ENCODE measurements at places on chromosomes 3 and 15. TPM values are rescaled to one million over a fixed set of nuclear protein-coding genes. Genes with fewer than 3 reads are reported as not detected.
A peak's percentile ranks its signal among the peaks of the same experiment; 100 is the strongest.

GRCh38 chr15:82625136-82625535 is 22.0 kb downstream of the CPEB1 start:
- no peak for DNase-seq

Gene KLHL6
- total RNA-seq = not detected

DNA sequence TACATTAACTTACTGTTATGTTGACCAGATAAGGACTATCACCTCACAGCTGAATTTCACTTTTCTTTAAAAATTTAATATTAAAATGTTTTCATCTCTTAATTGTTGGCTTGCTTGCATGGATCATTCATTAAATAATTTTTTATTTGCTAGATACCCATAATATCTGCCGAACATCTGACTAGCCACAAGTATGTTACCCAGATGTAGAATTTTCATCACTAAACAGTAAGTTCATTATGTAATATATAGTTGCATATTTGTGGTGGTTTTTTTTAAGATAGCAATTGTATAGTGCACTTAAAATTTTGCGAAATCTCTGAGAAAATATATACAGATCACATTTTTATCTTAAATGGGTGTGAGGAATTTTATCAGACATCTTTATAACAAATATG is 190.4 kb downstream of the MBNL1 start:
- DNase-seq = no peak

GRCh38 chr3:69825446-69825845 is 86.2 kb downstream of the MITF start:
- DNase-seq = no peak

DNA sequence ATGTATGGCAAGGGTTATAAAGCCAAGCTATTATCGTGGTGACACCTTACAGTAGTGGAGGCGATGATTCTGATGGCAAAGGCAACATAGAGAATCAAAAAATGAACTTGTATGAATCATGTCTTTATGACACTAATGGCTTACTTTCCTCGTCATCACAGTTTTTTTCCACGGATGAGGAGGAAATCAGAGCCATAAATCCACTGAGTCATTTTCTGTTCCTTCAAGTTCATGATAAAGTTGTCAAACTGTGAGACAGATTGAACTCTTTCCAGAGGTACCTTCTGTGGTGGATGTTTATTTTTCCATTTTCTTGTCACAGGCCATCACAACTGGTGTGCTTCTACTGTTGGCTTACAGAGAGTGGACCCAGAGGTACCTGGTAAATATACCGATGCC is 8.5 kb downstream of the TMEM212 start:
- peak; percentile 34 for DNase-seq

- peak; percentile 51 for DNase-seq
These were observed 2.6 kb upstream of the UBE2Q2 start for GRCh38 chr15:75840659-75841058.

- DNase-seq = no peak
These were observed 60.4 kb upstream of the SPPL2A start for GRCh38 chr15:50825946-50826345.

GRCh38 chr3:41503998-41504623 is 304.8 kb downstream of the CTNNB1 start:
- no peak for DNase-seq

DNA sequence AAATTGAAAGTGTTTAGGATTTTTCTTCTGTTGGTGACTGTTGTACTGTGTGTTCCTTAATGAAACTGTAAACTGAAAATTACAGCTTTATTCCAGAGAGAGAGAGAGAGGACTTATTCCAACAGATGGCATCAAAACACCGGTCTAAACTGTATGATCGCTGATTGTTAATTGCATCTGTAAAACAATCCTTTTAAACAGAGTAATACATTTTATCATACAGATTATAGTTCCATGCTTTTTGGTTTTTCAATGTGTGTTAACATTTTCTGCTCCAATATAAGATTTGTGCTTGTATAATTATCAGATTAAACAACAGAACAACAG is 289.7 kb upstream of the DNAJC19 start:
- no peak for DNase-seq

Gene PTH1R
- total RNA-seq = 3.1 TPM

Gene NR1I2
- not detected for total RNA-seq

GRCh38 chr3:60431599-60431958 is 819.7 kb downstream of the FHIT start:
- no peak for DNase-seq

GRCh38 chr3:79380581-79380980 is 387.2 kb downstream of the ROBO1 start:
- no peak for DNase-seq

DNA sequence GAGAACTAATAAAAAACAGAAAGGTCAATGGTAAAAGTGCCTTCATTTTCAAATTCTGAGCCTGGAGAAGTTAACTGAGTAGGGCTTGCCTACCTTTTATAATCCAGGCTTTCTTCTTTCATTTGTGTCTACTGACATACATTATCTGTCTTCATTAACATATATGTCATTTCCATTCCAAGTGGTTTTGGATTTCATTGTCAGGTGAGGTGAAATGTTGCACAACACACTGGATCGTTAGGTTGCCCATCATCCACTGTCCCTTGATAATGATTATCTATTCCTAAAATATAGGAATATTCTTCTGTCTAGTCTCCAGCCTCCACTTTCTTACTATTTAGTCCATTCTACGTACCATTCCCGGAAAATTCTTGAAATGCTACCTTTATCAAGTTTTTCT is 55.0 kb upstream of the CP start:
- no peak for DNase-seq

Gene ATP8B4
- not detected for total RNA-seq

DNA sequence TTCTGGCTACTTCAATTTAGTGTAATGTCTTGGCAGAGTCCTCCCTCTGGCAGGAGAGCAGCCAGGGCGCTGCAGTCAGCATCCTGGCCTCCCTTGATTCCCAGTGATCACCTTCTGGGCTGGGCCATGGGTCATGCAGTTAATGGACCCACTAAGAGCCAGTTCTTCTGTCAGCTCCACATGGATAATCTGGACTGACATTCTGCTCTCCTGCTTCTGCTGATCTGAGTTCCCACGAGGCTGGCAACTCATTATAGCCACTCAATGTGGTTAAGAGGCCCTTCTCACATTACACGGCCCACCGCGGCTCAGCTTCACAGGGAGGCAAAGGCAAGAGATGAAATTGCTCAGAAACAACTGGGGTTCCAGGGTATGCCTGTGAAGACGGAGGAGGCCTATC is 94.0 kb downstream of the WDR76 start:
- no peak for DNase-seq

GRCh38 chr3:184172681-184173373 is 1.8 kb upstream of the AP2M1 start:
- DNase-seq = no peak

All from Caki2 (cell line).